ENCODE measurements at places on chromosomes 6 and 20.

DNA sequence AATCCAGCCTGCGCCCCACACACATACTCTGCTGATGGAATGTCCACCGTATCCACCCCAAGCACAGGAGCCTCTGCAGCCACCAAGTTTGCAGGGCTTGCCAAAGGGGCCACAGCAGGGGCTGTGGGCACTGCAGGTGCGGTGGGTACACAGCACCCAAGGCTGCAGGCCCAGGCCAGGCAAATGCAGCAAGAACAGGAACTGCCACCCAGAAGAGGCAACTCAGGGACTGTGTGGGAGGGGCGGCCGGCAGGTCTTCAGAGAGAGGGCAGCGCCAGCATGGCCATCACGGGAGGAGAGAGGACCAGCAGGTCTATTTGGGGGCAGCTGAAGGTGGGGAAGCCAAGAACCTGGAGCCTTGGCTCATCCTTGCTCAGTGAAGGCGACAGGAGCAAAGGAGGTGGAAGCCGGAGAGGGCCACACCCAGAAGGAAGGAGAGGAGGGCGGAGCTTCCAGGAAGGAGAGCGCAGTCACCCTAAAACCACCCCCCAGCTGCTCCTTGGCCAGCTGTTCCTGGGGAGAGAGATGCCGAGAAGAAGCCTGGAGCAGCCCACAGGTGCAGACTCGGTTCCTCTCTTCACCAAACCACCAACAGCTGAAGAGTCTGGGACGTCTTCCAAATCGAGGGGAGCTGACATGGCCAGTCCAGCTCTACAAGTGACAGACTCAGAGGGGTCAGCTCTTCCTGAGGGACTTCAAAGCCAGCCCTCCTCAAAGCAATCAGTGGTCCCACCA, 265.1 kb upstream of the CDYL start:
- DNase-seq: no peak

DNA sequence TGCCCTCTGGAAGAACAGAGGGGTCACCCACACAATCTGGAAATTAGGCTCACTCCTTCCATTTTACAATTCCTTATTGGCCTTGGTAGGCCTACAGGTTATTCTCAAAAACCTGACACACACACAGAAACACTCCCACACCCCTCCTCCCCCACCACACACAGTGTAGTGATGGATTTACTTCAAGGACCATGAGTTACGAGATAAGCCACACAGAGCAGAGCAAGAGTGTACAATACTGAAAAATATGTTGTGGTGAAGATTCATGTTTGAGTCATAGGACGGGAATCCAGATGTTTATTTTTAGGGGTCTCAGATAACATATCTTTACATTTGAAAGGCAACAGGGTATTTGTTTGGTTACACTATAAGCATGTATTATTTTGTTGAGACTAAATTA, 291.9 kb downstream of the PLCB1 start:
- DNase-seq: no peak

DNA sequence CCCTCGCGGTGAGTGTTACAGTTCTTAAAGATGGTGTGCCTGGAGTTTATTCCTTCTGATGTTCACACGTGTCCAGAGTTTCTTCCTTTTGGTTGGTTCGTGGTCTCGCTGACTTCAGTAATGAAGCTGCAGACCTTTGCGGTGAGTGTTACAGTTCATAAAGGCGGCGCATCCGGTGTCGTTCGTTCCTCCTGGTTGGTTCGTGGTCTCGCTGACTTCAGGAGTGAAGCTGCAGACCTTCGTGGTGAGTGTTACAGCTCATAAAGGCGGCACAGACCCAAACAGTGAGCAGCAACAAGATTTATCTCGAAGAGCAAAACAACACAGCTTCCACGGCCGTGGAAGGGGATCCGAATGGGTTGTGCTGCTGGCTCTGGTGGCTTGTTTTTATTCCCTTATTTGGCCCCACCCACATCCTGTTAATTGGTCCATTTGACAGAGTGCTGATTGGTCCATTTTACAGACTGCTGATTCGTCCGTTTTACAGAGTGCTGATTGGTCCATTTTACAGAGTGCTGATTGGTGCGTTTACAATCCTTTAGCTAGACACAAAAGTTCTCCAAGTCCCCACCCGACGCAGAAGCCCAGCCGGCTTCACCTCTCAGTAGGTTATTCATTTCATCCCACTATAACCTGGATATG, 48.2 kb upstream of the ARG1 start:
- no peak for DNase-seq

- no peak for DNase-seq
Observed at GRCh38 chr6:42084889-42085288, 34.6 kb downstream of the TAF8 start.

DNA sequence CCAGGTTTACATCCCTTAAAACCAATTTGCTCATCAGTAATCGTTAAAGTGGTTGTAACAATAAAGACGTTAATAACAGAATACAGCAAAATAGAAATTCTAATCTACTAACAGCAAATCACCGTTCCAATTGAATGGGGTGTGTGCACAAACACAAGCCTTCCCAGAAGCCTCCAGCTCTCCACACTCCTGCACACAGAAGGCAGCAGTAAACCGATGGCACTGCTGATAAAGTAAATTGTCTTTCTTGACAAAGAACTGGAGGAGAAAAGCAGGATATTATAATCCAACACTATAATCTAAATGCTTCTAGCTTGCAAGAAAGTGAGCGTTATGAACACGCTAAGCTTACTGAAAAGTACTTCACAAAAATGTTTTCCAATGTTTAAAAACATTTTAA, 7.0 kb downstream of the ZNF217 start:
- DNase-seq: no peak

DNA sequence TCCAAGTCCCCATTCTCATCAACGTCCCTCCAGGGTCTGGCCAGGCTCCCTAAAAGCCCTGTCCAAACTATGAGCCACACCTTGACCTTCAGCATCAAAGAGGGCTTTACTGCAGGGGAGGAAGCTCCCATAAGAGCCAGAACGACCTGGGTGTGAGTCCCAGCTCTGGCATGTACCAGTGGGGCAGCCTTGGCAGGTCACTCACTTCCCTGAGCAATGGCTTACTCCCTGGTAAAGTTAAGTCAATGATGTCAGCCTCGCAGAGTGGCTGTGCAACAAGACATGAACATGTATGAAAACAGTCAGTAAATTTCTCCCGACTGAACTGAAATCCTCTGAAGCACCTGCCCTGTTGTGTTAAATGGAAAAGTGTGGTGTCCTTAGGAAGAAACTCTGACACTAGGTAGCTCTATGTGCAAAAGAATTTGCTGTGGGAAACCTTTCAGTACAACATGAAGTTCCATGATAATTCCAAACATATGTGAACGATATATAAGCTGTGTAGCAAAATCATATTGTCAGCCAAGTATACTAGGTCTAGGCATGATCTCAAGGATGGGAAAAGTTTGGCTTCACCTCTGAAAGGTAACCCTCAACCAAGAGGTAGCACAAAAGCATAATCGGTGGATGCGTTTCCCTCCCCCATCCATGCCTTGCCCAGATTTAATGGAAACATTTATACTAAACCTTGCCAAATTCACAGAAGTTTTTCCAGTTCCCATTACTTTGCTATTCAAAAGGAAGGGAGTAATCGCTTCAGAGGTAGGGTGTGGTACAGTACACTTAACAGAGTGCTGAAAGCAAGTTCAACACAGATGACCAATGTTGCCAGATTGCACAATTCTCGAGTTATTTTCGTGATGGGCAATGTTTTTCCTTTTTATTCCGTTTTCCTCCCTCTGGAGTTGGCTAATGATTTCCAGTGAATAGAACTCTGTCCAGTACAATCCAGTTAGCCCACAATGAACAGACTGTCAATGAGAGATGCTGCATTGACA, 49.0 kb upstream of the RANBP9 start:
- DNase-seq: no peak

GRCh38 chr6:12173181-12173580, 117.0 kb upstream of the EDN1 start:
- DNase-seq: no peak

GRCh38 chr6:33591424-33592032, 11.5 kb upstream of the BAK1 start:
- no peak for DNase-seq

GRCh38 chr6:137010128-137010718, 34.5 kb downstream of the IL20RA start:
- DNase-seq: no peak

DNA sequence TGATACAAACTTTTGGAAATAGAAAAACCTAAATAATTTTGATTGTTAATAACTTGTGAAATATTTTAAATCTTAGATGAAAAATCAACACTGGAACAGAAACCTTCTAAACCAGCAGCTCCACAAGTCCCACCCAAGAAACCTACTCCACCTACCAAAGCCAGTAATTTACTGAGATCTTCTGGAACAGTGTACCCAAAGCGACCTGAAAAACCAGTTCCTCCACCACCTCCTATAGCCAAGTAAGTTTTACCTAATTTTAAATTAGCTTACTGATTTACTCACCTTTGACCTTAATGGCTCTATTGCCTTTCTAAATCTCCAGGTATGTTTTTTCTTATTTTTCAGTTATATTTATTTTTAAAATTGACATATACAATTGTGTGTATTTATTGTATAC, 102.6 kb upstream of the ADGRF4 start:
- DNase-seq: no peak

GRCh38 chr6:41547799-41548097, 1.6 kb downstream of the FOXP4 start:
- DNase-seq: peak; percentile 64

- DNase-seq: no peak
Observed at GRCh38 chr6:84350397-84350796, 123.0 kb upstream of the CEP162 start.

GRCh38 chr6:108117427-108118358, 43.2 kb upstream of the OSTM1 start:
- no peak for DNase-seq

- no peak for DNase-seq
Observed at GRCh38 chr6:33071569-33071968, 1.9 kb downstream of the HLA-DPA1 start.

DNA sequence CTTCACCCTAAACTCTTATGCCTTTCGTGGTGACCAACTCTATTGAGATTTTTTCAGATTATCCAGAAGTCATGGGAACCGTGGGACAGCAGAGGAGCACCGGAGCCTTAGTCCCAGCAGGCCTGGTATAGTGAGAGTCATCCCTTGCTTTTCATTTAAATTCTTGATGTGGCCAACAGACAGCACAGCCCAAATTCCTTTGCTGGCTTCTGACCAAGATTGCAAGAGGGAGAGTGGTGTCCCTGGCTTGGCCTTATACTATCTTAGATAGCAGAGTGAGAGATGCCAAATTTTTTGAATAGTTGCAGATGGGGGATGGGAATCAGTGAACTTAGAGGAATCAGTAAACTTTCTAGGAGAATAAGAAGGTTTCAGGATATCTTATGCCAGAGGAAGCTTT, 7.8 kb downstream of the STX11 start:
- DNase-seq: no peak

- DNase-seq: no peak
Observed at GRCh38 chr6:157316871-157317814, 6.2 kb downstream of the TMEM242 start.

- DNase-seq: no peak
Observed at GRCh38 chr6:37979392-37980221, 160.1 kb downstream of the ZFAND3 start.

DNA sequence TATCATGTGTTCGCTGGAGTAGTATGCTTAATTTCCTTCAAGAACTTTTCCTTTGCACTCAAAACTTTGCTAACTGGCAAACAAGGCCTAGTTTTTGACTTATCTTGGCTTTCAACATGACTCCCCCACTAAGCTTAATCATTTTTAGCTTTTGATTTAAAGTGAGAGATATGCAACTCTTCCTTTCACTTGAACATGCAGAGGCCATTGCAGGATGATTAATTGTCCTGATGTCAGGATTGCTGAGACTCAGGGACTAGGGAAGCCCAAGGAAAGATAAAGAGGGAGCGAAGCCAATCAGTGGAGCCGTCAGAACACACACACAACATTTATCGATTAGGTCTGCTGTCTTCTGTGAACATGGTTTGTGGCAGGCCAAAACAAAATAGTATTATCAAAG, 491.4 kb downstream of the CBLN4 start:
- no peak for DNase-seq

- no peak for DNase-seq
Observed at GRCh38 chr6:119267126-119267905, 82.2 kb downstream of the MAN1A1 start.

DNA sequence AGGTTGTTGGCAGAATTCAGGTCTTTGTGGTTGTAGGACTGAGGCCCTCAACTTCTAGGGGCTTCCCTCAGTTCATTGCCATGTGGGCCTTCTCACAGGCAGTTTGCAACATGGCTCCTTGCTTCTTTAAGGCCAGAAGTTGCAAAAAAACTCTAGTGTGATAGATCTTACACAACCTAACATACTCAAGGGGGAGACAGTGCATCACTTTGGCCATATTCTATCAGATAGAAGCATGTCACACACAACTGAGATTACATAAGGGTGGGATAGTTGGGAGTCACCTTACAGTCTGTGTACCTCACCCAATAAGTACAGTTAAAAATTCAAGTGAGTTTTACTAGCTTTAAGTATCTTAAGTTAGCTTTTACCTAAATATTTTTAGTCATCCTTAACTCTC, 1.6 kb downstream of the SIRPD start:
- DNase-seq: no peak

DNA sequence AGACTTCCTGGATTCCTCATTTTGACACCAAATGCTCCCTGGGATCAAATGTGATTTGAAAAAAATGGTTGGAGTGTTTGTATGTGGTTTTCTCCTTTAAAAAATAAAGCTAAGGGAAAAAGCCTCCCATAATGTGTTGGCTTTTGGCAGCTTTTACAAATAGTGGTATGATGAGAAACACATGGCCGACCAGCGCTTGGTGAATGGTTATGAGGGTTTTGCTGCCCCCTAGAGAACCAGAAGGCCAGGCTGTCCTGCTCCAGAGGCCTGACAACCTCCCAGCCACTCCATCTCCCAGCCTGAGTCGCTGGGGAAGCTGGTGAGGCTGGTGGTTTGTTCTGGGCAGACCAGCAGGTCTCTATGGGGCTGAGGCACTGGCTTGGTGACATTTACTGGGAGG, 69.3 kb downstream of the CLIC5 start:
- no peak for DNase-seq

DNA sequence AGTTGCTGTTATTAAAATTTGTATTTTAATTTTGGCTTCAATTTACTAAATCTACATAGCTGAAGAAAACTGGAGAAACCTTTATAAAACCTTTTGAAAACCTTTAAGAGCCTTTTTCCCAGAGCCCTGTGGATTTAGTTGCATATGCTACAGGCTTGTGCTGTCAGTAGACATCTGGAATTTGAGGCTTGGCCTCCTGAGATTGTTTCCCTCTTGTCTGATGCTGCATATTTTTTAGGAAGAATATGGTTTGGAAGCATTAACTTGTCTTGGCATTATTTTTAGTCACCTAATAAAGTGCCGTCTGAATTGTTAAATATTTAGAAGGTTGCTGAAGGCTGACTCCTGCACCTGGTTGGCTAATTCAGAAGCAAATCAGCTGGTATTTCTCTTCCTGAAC, 369.4 kb downstream of the UTRN start:
- no peak for DNase-seq

GRCh38 chr20:1818247-1818840, 76.9 kb upstream of the SIRPA start:
- DNase-seq: no peak

DNA sequence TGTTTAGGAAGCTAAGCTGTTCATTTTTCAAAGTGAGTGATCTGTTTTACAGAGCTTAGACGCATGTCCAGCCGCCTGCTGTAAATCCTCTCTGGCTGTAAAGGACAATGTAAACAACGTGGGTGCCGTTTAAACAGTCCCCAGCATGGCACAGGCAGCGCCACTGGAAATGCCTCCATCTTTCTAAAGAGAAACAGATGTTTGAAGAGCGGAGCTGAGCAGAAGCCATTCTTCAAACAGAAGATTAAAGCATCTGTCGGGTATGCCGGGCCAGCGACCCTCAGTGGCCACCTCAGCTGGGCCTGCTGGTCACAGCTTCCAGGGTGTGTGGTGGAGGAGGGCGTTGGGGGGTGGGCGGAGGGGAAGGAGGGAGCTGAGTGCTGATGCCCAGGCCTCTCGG, 138.6 kb downstream of the ERMARD start:
- DNase-seq: no peak

Data from activated effector memory CD4-positive, alpha-beta T cell treated with anti-CD3 and anti-CD28 coated beads, Interleukin-2, amount 50 U/mL, for 16 hours (primary cell).